ENCODE measurements at places on chromosomes 12 and 14.

- DNase-seq = no peak
These were observed 490.9 kb upstream of the TBX3 start for GRCh38 chr12:115174920-115175319.

DNA sequence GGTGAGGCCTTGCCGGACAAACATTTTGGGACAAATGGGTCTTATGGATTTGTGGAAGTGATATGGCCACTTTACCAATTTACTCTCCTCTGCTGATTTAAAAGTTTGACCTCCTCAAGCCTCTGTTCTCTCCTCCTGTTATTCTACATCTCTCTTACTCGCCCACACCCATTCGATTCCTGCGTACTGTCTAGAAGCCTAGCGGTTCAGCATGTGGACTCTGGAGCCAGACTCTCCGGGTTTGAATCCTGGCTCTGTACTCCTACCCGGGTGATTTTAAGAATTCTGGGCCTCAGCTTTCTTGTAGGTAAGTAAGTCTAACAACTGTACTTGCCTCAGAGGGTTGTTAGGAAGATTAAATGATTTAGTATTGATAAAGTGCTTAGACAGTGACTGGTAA lies 168.6 kb upstream of the IFNG-AS1 start:
- no peak for DNase-seq

DNA sequence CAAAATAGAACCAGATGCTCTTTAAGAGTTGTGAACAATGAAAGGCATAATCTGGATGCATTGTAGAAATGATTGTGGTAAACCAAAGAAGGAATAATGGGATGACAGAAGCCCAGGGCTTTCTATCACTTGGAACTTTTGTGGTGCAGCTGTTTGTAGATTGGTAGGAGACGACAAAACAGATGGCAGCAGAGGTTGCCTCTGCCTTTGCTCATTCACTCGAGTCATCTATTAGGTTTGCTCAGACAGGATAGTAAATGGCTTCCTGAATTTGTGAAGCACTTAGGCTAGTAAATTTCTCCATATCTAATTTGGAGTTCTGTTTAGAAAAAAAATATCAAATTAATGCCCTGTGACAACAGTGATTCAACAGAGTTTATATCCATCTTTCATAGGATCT lies 78.4 kb downstream of the FGD4 start:
- DNase-seq = no peak

DNA sequence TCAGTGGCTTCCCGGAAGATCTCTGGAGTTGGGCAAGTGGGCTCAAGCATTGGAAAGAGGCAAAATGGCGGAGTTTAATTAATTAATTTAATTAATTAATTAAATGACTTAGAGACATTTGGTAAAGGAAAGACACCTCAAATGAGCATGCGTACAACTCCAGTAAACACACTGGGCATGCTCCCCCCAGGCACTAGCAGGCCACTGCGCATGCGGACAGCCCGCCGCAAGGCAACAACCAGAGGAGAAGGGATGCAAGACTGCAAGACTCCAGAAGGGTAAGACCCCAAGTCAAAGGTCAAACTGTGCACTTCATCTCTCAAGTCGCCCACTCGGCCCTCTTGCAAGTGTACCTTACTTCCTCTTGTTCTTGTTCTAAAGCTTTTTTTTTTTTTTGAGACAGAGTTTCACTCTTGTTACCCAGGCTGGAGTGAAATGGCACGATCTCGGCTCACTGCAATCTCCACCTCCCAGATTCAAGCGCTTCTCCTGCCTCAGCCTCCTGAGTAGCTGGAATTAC lies 57.8 kb upstream of the PSMC1 start:
- DNase-seq = no peak

DNA sequence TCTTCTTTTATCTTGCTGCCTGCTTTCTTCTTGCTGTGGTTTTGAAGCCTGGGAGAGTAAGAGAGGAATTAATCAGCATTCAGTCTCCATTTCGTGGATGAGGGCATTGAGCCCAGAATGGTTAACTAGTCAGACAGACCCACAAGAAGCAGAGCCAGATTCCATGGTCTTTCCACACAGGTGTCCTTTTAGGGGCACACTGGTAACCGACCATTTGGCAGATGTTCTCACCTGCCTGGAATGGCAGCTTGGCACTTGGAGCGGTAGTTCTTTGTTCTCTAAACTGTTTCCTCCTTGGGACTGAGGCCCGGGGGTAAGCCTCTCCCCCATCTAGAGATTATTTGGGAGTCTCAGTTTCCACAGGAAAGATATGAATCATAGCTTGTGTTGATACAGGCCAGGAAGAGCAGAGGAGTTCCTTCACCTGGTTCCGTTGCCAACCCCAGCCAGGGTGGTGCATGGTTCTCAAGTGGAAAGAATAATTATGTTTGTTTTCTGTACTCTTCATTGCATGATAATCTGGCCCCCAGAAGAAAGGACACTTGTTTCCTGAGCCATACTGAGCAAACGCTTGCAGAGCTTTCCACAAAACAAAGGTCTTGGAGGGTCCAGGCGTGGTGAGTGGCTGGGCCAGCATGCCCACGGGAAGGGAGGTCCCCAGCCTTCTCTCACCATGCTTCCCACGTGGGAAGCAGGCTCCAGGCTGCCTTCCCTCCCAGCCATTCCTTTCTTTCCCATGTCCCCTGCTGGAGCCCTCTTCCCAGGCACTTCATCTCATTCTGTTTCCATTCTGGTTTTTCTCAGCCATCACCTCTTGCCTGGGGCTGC lies 2.0 kb upstream of the KRT75 start:
- no peak for DNase-seq

DNA sequence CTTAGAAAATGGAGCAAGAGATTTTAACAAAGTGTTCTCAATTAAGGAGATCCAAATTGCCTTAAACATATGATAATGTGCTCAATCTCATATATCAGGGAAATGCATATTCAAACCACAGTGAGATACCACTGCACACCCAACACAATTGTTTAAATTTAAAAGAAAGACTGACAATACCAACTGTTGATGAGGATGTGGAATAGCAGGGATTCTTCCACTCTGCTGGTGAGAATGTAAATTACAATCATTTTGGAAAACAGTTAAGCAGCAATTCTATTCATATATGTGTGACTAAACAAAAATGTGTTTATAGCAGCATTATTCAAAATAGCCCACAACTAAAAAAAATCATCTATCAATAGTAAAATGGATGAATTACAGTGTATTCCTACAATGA lies 144.2 kb downstream of the KICS2 start:
- no peak for DNase-seq

GRCh38 chr12:115749071-115749841 lies 528.2 kb downstream of the MED13L start:
- no peak for DNase-seq

GRCh38 chr12:69655616-69656340 lies 43.3 kb downstream of the BEST3 start:
- DNase-seq = no peak

DNA sequence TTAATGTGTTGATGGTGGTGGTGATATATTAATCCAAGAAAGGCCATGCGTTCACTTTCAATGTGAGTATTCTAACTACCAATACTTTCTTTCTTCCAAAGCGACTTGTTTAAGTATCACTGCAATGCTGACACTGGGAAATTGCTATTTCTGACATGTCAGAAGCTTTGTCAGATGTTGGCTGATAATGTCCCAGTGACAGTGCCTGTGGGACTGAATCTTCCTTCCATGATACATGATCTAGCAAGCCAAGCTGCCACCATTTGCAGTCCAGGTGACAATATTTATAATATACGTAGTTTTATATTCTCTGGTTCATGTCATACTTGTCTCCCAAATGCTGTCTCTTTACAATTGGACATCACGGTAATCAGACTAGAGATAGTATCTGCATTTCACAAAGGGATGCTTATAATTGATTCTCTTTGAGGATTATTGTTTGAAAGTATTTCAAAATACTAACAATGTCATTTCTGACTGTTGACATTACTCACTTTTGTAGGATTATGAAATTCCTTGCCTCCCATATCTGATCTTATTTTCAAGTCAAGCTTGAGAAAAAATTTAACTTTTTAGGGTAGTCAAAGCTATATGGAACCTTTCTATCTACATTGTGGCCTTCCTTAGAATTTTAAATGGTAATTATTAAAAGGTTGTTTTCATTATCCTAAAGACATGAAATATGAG lies 57.3 kb downstream of the KNTC1 start:
- no peak for DNase-seq
